ENCODE measurements at places on chromosomes 4 and X.

- no peaks in the 10 kb centered on the region for H3K36me3 ChIP-seq
- no peaks in the 10 kb centered on the region for H3K4me1 ChIP-seq
- no peaks in the 10 kb centered on the region for H3K27me3 ChIP-seq
These were observed 454.0 kb upstream of the KLHL4 start for GRCh38 chrX:87063642-87064041.

- H3K27me3 ChIP-seq, result no peaks in the 10 kb centered on the region
- no peak for DNase-seq
- no peak overlapping the region for H3K27ac ChIP-seq
- no peaks in the 10 kb centered on the region for H3K4me1 ChIP-seq
These were observed 127.0 kb downstream of the STOX2 start for GRCh38 chr4:184032091-184032490.

DNA sequence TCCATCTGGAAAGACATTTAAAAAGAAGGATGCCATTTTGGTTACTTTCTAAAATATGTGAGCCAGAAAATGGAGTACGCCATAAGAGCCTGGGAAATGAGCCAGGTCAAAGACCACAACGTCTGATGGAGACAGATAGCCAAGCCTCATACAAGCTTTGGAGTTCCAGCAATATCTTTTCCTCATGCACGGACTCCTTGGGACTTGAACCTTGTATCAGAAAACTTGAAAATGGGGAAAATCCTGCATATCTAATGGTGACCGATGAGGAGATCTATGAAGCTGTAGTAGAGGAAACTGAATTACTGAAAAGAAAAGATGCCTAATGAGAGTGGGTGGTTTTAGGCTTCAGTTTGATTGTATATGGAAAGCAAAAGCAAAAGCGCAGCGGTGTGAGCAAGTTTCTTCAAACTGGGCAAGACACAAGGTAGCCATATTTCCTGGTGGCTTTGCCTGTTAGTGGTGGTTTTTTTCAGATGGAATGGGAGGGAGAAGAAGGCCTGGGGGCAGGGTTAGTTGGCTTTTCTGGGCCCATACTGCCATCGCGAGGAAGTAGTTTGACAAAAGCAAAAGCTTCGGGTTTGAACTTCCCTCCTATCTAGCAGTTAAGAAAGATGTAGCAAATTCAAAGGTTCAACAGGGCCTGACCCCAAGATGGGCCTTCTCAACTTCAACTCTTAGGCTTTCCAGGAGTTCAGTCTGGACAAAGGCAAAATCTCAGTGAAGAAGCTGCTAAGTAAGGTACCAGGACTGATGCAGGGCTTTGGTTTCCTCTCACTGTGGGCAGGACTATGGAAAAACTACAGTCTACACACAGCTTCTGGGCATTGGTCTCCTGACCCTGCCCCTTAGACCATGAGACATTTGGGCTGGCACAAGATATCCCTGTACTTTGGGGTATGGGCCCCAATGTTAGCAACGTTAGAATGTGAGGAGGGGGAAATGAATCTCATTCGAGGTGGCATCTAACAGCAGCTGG lies 210.0 kb upstream of the STK26 start:
- H3K4me1 ChIP-seq, result no peaks in the 10 kb centered on the region
- peaks cover 3% of the 10 kb centered on the region for H3K27me3 ChIP-seq
- H3K4me3 ChIP-seq, result peak overlapping the region; percentile 27
- H3K27ac ChIP-seq, result peak overlapping the region; percentile 81
- no peaks in the 10 kb centered on the region for H3K36me3 ChIP-seq

- no peaks in the 10 kb centered on the region for H3K36me3 ChIP-seq
- H3K4me3 ChIP-seq, result no peak overlapping the region
- peaks cover 5% of the 10 kb centered on the region for H3K4me1 ChIP-seq
- H3K27me3 ChIP-seq, result no peaks in the 10 kb centered on the region
These were observed 111.1 kb upstream of the TLL1 start for GRCh38 chr4:165761963-165762362.

DNA sequence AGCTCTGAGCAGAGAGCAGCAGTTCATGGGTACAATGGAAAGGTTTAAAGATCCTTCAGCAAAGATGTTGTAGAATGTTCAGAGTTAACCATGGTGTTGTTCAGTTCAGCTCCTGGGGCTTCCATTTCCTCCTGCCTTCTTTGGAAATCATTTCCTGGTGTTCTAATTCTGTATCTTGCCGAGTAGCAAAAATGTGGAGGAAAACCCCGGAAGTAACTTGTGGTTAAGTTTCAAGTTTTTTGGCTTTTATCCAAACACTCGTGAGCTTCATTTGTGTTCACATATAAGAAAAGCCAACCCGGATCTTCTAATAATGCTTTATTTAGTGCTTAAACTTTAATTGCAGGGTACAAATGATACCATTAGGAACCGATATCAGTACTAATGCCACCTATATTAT lies 33.6 kb upstream of the ARX start:
- H3K36me3 ChIP-seq, result no peaks in the 10 kb centered on the region
- no peak overlapping the region for H3K4me3 ChIP-seq
- DNase-seq, result no peak
- no peaks in the 10 kb centered on the region for H3K4me1 ChIP-seq
- no peaks in the 10 kb centered on the region for H3K27me3 ChIP-seq
- H3K27ac ChIP-seq, result no peak overlapping the region

DNA sequence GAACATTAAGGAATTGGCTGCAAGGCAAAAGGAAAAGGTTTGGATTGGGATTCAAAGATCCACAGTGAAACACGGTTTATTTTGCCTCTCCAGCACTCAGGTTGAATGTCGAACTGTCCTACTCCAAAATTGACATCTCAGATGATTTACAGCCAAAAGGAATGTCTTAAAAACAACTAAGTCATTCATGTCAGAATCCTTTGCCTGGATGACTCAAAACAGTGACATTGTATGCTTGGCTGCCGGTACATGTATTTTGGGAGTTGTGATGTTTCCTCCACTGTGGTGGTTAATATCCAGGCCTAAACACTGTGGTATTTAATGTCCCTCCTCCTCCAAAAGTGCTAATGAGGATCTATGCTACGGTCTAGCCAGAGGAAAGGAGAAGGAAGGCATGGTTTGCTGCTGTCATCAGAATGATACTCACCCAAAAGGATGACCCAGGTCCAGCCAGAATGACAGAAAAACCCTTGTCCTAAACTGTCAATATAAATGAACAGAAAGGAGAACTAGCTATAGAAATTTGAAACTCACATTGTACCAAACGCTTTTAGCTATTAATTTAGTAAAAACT lies 20.9 kb downstream of the PGM2 start:
- H3K36me3 ChIP-seq, result no peaks in the 10 kb centered on the region
- no peaks in the 10 kb centered on the region for H3K4me1 ChIP-seq
- H3K4me3 ChIP-seq, result no peak overlapping the region
- H3K27me3 ChIP-seq, result no peaks in the 10 kb centered on the region
- no peak overlapping the region for H3K27ac ChIP-seq
- no peak for DNase-seq

- no peaks in the 10 kb centered on the region for H3K27me3 ChIP-seq
- H3K4me1 ChIP-seq, result no peaks in the 10 kb centered on the region
These were observed 48.3 kb downstream of the AMELX start for GRCh38 chrX:11341274-11342201.

DNA sequence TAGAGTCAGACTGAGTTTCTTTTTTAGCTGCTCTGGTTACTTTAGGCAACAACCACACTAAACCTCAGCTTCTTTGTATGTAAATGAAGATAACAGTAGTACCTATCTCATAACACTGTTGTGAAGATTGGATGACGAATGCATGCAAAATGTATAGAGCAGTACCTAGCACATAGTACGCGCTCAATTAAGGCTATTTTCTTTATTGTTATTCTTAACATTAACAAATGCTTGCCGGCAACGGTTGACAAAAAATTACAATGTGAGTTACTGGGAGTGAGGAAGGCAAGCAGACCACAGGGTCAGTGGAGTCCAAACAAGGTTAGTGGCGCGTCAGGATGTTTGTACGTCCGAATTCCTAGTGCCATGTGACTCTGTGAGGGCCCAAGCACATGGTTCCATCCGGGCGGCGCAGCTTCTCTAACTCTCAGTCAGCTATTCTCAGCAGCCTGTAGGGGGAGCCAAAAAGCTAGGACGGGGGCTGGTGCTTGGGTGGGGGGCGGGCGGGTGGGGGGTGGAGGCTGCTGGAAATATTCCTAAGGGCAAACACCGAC lies 821 bp upstream of the NALF2 start:
- H3K4me1 ChIP-seq, result peaks cover 2% of the 10 kb centered on the region
- no peaks in the 10 kb centered on the region for H3K36me3 ChIP-seq
- DNase-seq, result no peak
- H3K27me3 ChIP-seq, result peaks cover 19% of the 10 kb centered on the region
- H3K4me3 ChIP-seq, result no peak overlapping the region

GRCh38 chr4:8547108-8547911 lies 32.9 kb upstream of the GPR78 start:
- no peak overlapping the region for H3K27ac ChIP-seq
- H3K27me3 ChIP-seq, result no peaks in the 10 kb centered on the region
- H3K4me3 ChIP-seq, result no peak overlapping the region

- H3K27ac ChIP-seq, result no peak overlapping the region
- no peaks in the 10 kb centered on the region for H3K27me3 ChIP-seq
- H3K4me3 ChIP-seq, result no peak overlapping the region
- no peaks in the 10 kb centered on the region for H3K36me3 ChIP-seq
- no peaks in the 10 kb centered on the region for H3K4me1 ChIP-seq
These were observed 104.8 kb downstream of the ANK2 start for GRCh38 chr4:113154281-113154680.

DNA sequence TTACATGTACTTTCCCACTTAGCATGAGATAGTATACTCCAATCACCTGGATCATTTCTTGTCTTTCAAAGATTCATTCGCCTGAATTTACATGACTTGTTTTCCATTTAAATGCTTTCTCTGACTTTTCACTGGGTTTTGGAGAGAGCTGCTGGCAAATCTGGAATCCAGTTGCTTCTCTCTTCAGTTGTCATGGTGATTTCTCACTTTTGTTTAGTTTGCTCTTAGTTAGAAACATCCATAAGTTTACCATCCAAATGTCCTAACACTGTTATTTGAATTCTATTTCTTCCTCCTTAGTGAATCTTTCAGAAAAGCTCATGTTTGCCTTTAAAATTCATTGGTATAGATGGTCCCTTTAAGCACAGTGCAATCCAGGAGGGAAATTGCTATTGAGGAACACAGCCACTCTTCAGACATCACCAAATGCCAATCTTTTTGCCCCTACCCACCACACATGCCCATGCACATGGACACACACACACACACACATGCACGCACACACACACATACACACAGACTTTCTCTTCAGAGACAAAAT lies 51.7 kb downstream of the REELD1 start:
- H3K4me3 ChIP-seq, result no peak overlapping the region
- no peaks in the 10 kb centered on the region for H3K36me3 ChIP-seq
- no peaks in the 10 kb centered on the region for H3K27me3 ChIP-seq
- no peak overlapping the region for H3K27ac ChIP-seq
- H3K4me1 ChIP-seq, result no peaks in the 10 kb centered on the region

- no peaks in the 10 kb centered on the region for H3K27me3 ChIP-seq
- H3K27ac ChIP-seq, result no peak overlapping the region
- H3K4me3 ChIP-seq, result no peak overlapping the region
- no peak for DNase-seq
These were observed 52.6 kb upstream of the ATP8A1 start for GRCh38 chr4:42709392-42710065.

GRCh38 chrX:19628011-19628575 lies 112.8 kb upstream of the MAP3K15 start:
- H3K4me1 ChIP-seq, result no peaks in the 10 kb centered on the region
- DNase-seq, result no peak
- H3K27ac ChIP-seq, result no peak overlapping the region
- H3K36me3 ChIP-seq, result no peaks in the 10 kb centered on the region
- H3K4me3 ChIP-seq, result no peak overlapping the region

DNA sequence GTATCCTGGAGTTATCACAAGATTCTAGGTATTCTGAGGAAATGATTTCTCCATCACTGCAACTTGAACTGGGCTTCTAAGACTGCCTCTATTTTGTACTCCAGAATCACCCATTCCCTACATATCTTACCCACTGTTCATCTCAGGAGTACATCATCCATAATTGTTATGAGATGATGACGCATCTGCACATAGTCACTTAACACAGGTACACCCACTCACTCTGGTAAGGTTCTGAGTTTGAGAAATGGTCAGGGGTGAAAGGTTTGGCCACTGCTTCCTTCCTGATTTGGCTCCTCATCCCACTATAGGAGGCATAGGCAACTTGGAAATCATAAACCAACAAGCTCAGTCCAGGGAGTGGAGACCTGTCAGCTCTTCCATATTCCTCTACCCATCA lies 143.9 kb downstream of the GLRA2 start:
- no peaks in the 10 kb centered on the region for H3K4me1 ChIP-seq
- no peak overlapping the region for H3K4me3 ChIP-seq
- H3K36me3 ChIP-seq, result no peaks in the 10 kb centered on the region

DNA sequence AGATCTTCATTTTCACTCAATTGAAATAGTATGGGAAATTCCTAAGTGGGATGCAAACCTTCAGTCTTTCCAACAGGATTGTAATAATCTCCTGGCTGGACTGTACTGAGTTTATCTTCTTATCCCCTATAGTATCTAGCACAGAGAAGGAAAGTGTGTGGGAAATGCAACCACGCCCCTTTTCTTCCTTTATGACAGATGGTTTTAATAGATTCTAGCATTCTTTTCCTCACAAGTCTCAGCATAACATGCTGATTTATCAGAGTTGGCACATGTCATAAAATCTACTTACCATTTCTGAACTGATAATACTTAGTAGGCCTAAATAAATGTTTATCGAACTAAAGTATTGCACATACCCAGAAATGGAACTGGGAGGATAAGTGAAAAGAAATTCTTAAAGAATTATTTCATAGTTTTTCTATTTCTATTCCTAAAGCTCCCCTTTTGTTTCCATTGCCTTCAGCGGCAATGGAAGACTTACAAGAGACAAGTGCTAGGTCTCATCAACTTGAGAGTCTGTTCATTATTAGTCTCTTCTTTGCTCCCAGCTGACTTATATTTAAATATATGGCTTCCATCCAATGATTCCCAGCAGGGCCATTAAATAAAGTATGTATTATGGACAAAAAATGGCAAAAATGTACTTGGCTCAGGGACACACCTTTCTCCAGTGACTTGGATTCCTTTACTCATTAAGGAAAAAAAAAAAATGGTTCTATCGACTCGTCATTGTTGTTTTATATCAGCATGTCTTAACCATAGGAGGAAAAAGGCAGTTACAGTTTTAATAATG lies 484.5 kb downstream of the IL1RAPL1 start:
- H3K4me3 ChIP-seq, result no peak overlapping the region
- DNase-seq, result no peak
- no peaks in the 10 kb centered on the region for H3K36me3 ChIP-seq
- H3K27me3 ChIP-seq, result no peaks in the 10 kb centered on the region
- H3K4me1 ChIP-seq, result no peaks in the 10 kb centered on the region
- no peak overlapping the region for H3K27ac ChIP-seq

DNA sequence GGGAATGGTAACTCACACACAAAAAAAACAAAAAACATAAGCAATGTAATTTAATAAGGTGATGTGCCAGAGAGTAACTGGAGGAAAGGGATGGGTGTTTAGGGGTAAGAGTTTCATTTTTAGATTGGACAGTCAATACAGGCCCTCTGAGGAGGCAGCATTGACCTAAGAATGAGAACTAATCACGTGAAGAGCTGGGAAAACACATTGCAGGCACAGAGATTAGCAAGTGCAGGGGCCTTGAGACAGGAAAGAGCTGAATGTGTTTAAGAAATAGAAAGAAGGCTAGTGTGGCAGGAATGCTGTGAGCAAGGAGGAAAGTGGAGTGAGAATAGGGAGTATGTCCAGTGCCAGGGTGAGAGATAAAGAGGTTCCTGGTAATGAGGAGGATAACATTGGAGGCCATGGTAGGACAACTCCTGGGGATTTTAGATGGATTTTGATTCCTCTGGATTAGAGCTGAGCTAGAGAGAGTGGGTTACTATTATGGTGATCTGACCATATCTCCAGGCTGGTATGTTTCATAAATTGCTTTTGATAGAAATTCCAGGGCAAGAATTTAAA lies 17.6 kb downstream of the PDLIM5 start:
- no peaks in the 10 kb centered on the region for H3K27me3 ChIP-seq
- no peak for DNase-seq
- H3K4me3 ChIP-seq, result no peak overlapping the region
- no peaks in the 10 kb centered on the region for H3K4me1 ChIP-seq
